NCI-H1930 (cell line): ENCODE measurements at places on chromosomes 11 and 22.

DNA sequence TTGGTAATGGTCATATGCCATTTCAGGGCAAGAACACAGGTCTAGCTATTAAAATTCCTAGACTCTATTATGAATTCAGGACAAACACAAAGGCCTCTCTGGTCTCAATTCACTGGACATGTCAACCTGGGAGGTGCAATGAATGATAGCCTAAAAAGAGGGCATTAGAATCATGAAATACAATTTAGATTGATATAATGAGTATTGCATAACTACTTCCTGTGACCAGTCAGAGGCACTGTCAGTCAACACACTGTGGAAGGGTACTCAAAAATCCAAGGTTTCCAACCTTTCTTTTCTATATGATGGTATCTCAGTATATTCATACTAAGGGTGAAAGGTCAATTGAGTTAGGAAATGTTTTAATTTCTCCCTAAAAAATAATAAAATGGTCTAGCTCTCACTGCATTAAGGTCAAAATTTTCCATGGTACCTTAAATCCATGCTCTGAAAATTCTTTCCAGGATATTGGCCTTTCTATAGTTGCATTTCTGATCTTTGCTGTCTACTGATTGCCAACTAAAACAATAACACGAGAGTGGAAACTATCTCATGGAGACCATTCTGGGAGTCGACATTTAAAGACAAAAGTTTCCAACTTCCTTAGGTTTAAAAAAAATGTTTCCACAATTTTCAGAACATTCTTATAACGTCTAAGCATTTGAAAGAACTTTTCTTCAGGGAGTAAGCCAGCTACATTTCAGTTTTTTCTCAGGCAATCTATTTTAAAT is 81.7 kb upstream of the APOA1 start:
- no peak for DNase-seq

- no peak for DNase-seq
Measured at GRCh38 chr11:35121326-35121865, 17.6 kb upstream of the CD44 start.

DNA sequence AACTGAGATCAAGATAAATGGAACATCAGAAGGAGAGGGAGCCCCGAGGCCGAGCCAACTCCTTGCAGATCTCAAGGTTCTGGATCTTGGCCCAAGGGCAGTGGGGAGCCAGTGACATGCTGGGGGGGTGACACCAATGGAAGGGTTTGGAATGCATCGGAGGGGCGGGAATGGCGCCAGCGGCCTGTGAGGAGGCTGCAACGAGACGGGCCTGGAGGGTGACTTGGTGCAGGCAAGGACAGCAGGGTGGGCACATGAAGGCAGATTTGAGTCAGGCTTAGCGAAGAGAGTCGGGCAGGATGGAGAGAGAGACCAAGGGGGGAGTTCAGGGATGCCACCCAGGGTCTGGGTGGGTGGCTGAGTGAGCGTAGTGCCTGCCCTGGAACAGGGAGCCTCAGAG is 23.2 kb downstream of the ELFN2 start:
- DNase-seq = no peak

GRCh38 chr11:16093889-16094653 is 262.3 kb downstream of the SOX6 start:
- DNase-seq = no peak

DNA sequence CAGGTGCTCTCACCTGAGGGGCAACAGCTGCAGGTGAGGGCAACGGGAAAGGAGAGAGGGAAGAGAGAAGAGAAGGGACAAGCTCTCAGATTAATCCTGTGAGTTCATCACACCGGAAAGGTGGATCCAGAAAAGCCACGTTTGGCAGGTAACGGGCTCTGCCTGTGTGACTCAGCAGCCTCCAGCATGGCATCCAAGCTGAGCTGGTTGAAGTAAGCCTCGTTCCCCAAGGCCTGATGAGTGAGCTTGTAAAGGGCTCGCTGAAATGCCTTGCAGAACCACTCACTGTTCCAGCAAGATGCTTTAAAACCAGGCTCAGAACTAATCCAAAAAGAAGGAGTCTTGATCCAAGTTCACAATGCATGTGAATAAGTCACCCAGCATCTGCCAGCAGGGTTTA is 206.9 kb upstream of the TMEM45B start:
- no peak for DNase-seq

- no peak for DNase-seq
Measured at GRCh38 chr11:57406337-57406904, 16.0 kb upstream of the PRG2 start.

GRCh38 chr11:1868636-1869291 is 15.9 kb downstream of the LSP1 start:
- DNase-seq = no peak

DNA sequence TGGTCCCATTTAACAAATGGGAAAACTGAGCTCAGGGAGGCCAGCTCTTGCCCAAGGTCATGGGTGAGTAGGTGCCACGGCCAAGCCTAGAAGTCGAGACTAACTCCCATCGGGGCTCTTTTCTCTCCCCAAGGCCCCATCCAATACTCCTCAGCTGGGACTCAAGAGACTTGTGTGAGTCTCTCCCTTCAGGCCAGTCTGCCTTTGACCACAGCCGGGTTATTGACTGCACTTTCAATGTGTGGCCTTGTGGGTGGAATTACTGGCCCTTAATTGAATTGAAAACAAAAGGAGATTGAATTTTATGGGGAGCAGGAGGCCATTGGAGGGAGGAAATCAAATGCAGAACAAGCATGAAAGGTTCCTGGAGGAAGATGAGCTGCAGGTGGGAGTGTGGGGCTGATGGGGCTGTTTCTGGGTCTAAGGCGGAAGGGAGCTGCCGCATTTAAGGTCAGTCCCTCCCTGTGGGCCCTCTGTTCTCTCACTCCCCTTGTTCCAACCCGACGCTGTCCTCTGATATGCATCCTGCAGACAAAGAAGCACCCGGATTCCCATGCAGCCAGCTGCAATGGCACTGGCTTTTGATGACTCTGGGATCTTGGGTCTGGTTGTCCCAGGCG is 552.8 kb downstream of the MIAT start:
- DNase-seq = no peak

DNA sequence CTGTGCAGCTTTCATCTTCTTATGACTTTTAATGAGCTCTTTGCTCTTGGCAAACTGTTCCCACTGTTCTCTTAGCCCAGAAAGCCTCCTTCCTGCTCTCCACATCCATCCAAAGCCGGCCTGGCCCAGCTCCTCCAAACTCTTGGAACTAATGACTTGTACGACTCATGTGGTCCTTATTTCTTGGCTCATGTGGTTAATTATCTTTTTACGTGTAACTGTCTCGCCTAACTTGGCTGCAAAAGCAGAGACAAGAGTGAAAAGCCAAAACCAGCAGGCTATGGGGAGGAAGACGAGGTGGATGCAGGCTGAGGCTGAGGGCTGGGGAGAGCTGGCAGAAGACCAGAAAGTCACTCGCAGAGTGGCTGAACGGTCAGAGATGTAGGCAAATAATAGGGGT is 5.5 kb downstream of the CSNK2A3 start:
- DNase-seq = no peak

- peak; percentile 63 for DNase-seq
Measured at GRCh38 chr22:37330200-37331033, 48.1 kb downstream of the CYTH4 start.

DNA sequence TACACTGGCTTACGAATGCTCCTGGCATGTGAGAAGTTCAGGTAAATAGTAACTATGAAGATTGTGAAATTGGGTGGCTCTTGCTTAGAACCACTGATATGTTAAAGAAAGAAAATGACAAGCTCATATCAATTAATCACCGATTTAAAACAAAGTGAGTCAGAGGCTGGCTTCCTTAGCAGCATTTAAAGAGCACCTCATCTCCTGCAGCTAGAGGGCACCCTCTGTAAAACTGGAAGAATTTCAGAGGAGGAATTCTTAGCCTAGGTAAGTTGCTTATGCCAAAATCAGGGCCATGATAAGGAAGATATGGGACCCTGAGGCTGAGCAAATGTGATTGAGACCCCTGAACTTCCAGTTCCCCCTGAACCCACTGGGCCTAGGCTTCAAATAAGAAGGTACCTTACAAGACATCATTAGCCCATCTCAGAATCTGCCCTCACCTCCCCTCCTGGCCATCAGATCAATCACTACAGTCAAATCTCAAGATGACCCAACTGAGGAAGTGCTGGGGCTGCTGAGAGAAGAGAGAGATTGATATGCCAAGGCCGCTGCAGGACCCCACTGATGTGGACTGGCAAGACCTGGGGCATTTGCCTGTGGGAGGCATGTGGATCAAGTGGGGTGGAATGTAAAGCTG is 8.6 kb upstream of the CD3E start:
- no peak for DNase-seq

GRCh38 chr11:61776561-61777075 is 15.8 kb downstream of the TMEM258 start:
- peak; percentile 23 for DNase-seq

DNA sequence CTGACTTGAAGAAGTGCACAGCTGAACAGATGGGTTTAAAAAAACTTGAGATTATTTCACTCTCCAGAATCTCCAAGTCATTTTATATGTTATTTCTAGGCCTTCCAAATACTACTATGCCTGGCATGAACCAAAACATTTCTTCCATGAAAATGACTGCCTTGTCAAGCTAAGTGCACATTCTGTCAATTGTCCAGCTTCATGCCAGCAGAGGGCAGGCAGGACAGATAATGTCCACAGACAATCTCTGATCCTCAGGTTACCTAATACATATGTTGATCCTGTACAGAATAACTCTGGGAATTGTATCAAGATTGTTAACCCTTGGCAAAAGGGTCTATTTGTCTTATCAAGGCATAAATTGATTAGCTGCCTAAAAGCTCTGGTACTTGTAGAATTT is 229.5 kb downstream of the AASDHPPT start:
- DNase-seq = no peak

- DNase-seq = no peak
Measured at GRCh38 chr11:105577641-105578040, 32.2 kb upstream of the GRIA4 start.

DNA sequence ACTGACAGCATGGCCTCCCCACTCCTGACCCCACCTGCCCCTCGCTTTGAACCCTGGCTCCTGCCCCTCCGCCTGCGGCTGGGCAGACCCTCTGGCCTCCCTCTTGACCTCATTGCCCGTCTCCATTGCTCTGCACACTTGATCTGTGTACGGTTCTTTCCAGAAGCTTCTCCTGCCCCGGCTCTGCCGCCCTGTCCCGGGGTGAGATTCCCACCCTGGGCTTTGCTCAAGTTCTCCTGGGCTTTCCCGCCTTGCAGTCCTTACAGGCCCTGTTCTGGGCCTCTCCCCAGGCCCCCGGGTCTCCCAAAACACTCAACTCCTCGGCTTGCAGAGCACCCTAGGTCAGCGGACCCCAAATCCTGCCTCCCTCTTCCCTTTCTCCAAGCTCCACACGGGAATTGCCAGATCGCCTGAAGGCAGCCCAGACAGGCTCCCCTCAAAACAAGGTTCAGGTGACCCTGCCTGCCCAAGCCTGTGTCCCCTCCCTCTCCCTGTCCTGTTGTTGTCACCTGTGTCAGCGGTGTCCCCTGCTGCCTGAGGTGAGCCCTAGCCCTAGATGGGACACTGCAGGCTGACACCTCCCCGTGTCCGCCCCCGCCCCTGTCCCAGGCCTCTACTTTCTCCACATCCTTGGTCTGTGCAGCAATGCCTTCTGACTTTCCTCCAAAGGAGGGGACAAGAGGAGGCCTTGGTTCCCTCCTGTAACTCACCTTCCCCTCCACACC is 1.5 kb downstream of the GAL start:
- DNase-seq = no peak

GRCh38 chr22:46592390-46592872 is 27.8 kb upstream of the GRAMD4 start:
- no peak for DNase-seq

DNA sequence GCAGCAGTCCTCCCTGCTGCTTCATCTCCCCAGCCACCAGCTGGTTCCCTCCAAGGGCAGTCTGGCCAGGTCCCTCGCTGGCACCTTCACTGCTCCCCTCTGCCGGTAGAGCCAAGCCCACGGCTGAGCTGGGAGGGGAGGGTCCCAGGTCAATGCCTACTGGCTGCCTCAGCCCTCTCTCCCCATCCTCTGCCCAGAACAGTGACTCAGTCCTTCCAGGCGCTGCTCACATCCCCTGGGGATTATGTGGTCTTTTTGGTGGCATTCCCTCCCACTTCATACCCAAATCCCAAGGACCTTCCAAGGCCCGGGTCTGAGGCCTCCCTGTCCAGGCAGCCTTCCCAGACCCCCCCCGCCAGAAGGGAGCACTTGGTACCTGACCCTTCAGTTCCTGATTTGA is 44.9 kb downstream of the WNT7B start:
- DNase-seq = no peak

GRCh38 chr11:107957109-107957588 is 28.9 kb downstream of the RAB39A start:
- DNase-seq = no peak

DNA sequence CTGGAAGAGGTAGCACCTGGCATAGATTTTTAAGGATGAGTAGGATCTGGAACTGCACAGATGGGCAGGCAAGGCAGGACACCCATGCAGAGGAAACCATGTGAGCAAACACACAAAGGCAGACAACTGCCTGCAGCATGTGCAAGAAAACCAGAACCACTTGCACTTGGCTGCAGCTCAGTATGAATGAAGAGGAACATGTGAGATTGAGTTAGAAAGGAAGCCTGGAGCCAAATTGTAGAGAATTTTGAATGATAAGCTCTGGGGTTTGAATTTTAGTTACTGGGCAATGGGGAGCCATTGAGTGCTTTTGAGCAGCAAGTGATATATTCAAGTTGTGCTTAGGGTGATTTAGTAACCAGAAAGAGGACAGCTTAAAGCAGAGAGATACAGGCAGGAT is 583.4 kb downstream of the SOX6 start:
- no peak for DNase-seq

DNA sequence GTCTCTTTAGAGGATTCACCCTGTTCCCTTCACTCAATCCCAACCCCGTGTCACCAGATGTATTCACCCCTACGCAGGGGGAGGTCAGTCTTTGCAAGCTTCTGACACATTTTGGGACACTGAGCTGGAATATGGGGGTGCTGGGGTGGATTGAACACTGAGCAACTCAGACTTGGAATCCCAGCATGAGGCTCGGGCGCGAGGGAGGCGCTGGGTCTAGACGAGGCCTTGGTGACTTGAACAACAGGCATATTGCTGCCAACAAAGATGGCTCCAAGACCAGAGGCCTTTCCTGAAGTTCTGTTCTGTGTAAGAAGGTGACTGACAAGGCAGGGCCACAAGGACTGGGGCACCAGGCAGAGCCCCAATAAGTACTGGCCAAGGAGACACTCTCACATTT is 3.0 kb upstream of the SCGB2A1 start:
- no peak for DNase-seq

- DNase-seq = no peak
Measured at GRCh38 chr11:117232911-117233409, 489 bp downstream of the RNF214 start.

GRCh38 chr11:133718238-133718637 is 127.1 kb downstream of the SPATA19 start:
- DNase-seq = no peak
